ENCODE measurements at places on chromosomes 5 and 9. TPM values are rescaled to one million over a fixed set of nuclear protein-coding genes. Genes with fewer than 3 reads are reported as not detected.

The CDKN2B gene
- polyA plus RNA-seq, result 12.8 TPM

The ORM2 gene
- not detected for polyA plus RNA-seq

The SLC44A1 gene
- 10.3 TPM for polyA plus RNA-seq

The CMYA5 gene
- 1.3 TPM for polyA plus RNA-seq

- no peaks in the 10 kb centered on the region for H3K27me3 ChIP-seq
- DNase-seq, result no peak
- H3K36me3 ChIP-seq, result peaks cover 1% of the 10 kb centered on the region
- peaks cover 2% of the 10 kb centered on the region for H3K4me1 ChIP-seq
These were observed 2.4 kb downstream of the EHMT1 start for GRCh38 chr9:137621131-137621757.

- no peak for DNase-seq
- H3K27ac ChIP-seq, result no peak overlapping the region
- no peaks in the 10 kb centered on the region for H3K36me3 ChIP-seq
- H3K4me1 ChIP-seq, result peaks cover 9% of the 10 kb centered on the region
- no peaks in the 10 kb centered on the region for H3K27me3 ChIP-seq
- no peak overlapping the region for H3K4me3 ChIP-seq
These were observed 292.8 kb upstream of the KLF4 start for GRCh38 chr9:107782381-107782780.

- DNase-seq, result peak; percentile 75
- H3K4me3 ChIP-seq, result no peak overlapping the region
- H3K4me1 ChIP-seq, result no peaks in the 10 kb centered on the region
- no peaks in the 10 kb centered on the region for H3K36me3 ChIP-seq
These were observed 2124.9 kb downstream of the MAT2B start for GRCh38 chr5:165630261-165630778.

DNA sequence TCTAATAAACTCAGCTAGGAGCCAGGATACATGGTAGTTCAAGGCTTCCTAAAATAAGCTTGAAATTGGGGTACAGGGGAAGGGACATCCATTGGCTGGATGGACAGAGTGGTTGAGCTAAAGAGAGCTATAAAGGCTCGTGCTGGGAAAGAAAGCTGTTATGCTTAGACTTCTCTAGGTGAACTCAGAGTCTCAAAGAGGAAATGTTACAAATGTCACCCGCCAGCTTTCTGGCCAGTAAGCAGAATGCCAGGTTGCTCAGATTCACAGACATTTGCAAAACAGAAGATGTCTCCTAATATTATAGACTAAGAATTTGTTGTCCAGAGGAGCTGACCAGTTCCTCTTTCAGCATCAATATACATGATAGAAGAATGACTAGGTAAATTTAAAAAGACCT is 30.6 kb downstream of the STOM start:
- H3K36me3 ChIP-seq, result peaks cover 3% of the 10 kb centered on the region
- no peak overlapping the region for H3K27ac ChIP-seq
- H3K4me3 ChIP-seq, result no peak overlapping the region
- no peaks in the 10 kb centered on the region for H3K27me3 ChIP-seq

DNA sequence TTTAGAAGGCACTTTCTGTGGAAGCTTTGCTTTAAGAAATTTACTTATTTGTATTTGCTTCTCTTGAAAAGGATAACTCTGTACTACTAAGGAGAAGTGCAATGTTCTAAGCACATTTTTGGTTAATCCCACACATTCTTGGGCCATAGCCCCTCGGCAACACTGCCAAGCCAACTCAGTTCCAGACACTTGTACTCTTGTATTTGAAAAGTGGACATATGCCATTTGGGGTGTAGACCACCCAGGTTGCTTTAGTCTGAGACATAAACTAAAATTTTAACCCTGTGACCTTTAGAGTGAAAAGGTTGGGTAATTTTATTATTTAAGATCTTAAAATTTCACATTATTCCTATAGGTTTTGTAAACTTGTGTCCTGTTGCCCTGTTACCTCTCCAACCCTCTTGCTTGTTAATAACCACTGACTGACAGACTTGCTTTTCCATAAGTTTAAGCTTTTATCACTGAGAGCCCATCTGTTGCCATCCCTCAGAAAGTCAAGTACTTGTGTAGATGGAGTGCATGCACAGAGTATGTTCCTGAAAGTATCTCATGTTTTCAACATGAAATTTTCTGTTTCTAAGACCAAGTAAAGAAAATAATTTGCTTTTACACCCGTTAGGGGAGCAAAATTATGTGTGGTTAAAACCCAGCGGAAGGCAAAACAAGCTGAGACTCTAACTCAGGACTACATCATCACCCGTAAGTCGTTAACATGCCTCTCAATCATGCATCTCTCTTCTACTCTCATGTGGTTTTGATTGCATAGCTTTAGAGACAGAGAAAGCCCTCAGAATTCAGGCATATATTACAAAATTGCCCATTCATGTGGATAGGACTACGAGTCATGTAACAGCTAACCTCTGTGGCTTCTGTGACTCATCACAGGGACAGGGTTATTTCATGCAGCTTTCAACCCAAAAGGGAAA is 117.3 kb downstream of the GDNF start:
- DNase-seq, result no peak
- peaks cover 15% of the 10 kb centered on the region for H3K4me1 ChIP-seq
- no peak overlapping the region for H3K4me3 ChIP-seq
- H3K27me3 ChIP-seq, result no peaks in the 10 kb centered on the region

DNA sequence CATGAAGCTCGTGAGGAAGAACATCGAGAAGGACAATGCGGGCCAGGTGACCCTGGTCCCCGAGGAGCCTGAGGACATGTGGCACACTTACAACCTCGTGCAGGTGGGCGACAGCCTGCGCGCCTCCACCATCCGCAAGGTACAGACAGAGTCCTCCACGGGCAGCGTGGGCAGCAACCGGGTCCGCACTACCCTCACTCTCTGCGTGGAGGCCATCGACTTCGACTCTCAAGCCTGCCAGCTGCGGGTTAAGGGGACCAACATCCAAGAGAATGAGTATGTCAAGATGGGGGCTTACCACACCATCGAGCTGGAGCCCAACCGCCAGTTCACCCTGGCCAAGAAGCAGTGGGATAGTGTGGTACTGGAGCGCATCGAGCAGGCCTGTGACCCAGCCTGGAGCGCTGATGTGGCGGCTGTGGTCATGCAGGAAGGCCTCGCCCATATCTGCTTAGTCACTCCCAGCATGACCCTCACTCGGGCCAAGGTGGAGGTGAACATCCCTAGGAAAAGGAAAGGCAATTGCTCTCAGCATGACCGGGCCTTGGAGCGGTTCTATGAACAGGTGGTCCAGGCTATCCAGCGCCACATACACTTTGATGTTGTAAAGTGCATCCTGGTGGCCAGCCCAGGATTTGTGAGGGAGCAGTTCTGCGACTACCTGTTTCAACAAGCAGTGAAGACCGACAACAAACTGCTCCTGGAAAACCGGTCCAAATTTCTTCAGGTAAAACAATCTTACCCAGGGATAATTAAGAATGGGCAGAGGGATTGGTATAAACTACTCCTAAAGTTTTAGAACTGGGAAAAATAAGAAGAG is 12.9 kb downstream of the ITGA1 start:
- peak overlapping the region; percentile 97 for H3K27ac ChIP-seq

GRCh38 chr5:6573651-6574101 is 59.2 kb downstream of the NSUN2 start:
- peaks cover 5% of the 10 kb centered on the region for H3K27me3 ChIP-seq
- no peak for DNase-seq
- H3K4me1 ChIP-seq, result no peaks in the 10 kb centered on the region
- no peak overlapping the region for H3K27ac ChIP-seq

DNA sequence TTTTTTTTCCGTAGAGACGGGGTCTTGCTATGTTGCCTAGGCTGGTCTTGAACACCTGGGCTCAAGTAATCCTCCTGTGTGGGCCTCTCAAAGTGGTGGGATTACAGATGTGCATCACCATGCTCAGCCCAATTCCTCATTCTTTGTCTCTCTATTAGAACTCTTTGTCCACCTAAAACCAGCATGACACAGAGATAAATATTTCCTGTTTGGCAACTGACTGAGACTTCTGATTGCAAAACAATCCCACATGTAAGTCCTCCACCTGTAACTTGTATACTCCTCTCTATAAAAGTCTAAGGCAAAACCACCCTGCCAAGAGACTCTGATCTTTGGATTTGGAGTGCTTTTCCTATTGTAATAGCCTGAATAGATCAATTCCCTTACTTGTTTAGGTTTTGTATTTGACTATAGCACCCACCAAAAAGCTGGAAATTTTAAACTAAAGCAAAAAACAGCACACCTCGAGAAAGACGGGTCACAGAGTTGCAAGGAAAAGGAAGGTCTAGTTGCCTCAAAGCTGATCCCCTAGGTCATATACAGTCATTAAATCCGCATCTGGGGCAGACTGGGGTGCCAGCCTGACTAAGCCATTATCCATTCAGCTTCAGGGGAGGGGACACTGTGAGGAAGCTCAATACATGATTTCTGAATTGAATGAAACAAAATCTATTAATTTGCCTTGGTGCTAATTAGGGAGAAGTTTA is 13.5 kb upstream of the KIF27 start:
- peaks cover 4% of the 10 kb centered on the region for H3K36me3 ChIP-seq
- H3K27ac ChIP-seq, result no peak overlapping the region
- H3K4me3 ChIP-seq, result no peak overlapping the region

DNA sequence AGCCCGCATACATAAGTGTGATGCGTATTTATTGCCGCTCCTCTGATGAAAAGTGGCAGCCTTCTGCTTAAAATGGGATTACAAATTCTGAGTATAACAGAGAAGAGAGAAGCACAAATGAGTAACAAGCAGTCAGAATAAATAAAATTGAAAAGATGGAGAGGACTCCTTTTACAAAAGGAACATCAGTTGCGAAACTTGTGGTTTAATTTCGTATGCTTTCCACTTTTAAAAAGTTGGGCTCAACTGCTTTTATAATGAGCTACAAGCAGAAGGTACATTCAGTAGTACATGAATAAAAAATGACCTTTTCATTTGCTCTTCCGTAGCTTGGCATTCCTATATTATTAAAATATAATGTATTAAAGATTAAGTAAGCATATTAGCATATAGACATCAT is 320.0 kb downstream of the FBXL17 start:
- H3K4me3 ChIP-seq, result no peak overlapping the region
- H3K4me1 ChIP-seq, result no peaks in the 10 kb centered on the region
- no peaks in the 10 kb centered on the region for H3K36me3 ChIP-seq
- H3K27me3 ChIP-seq, result no peaks in the 10 kb centered on the region
- no peak for DNase-seq

DNA sequence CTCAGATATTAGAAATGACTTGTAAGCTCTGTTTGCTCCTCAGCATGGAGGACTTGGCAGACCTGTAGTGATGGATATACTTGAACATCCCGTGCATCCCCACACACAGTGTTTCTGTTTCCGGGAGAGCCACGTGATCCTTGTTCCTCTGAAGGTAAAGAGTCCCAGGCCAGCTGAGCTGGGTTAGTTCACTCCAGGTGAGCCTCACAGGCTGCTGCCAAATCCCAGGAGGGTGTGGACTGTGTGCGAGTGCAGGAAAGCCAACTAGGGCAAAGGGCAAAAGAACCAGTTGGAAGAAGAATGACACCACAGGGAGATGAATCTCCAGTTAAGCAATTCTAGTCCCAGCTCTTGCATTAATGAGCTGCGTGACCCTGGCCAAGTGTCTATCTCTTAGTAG is 10.4 kb upstream of the TOMM5 start:
- DNase-seq, result peak; percentile 78
- H3K36me3 ChIP-seq, result no peaks in the 10 kb centered on the region
- H3K4me3 ChIP-seq, result no peak overlapping the region
- H3K4me1 ChIP-seq, result no peaks in the 10 kb centered on the region

- H3K4me3 ChIP-seq, result no peak overlapping the region
- no peak for DNase-seq
- no peaks in the 10 kb centered on the region for H3K27me3 ChIP-seq
- no peaks in the 10 kb centered on the region for H3K4me1 ChIP-seq
- peaks cover 14% of the 10 kb centered on the region for H3K36me3 ChIP-seq
These were observed 70.5 kb downstream of the ERMP1 start for GRCh38 chr9:5762421-5762820.

DNA sequence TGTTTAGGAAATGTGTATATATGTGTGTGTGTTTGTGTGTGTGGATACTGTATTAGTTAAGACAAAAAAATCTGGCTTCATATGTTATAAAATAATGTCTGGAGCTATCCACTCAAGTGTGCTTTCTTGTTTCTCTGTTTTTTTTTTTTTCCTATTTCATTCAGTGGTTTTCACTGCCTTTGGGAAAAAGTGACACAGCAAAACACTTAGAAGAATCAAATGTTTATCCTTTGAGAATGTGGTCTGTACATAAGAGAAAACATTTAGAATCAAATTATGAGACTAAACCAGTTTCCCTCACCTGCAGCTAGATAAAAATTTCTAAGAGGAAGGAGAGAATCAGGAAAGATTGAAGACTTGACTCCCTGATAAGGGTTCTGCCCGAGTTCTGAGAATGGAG is 8.1 kb downstream of the TMC1 start:
- H3K4me3 ChIP-seq, result no peak overlapping the region
- H3K4me1 ChIP-seq, result no peaks in the 10 kb centered on the region
- H3K27me3 ChIP-seq, result no peaks in the 10 kb centered on the region
- no peak overlapping the region for H3K27ac ChIP-seq

DNA sequence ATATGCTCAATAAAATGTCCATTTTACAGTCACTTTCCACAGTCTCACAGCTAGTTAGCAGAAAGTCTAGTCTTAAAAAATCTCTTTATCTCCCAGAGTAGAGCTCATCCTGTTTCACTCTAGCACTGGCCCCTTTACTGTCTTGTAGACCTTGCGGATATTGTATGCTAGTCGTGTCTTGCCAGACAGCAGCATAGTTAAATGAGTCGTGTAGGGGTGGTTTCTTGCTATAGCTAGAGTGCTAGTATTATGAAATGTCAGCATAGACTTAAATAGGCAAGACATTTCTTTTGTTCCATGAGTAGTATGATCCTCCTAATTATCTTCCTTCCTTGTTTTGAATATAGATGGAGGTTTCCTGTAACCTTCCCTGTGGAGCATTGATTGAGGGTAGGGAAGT is 77.4 kb downstream of the C7 start:
- no peaks in the 10 kb centered on the region for H3K4me1 ChIP-seq
- no peaks in the 10 kb centered on the region for H3K36me3 ChIP-seq
- H3K4me3 ChIP-seq, result no peak overlapping the region
- no peak for DNase-seq
- no peak overlapping the region for H3K27ac ChIP-seq
- H3K27me3 ChIP-seq, result no peaks in the 10 kb centered on the region

- H3K27me3 ChIP-seq, result no peaks in the 10 kb centered on the region
- DNase-seq, result peak; percentile 42
- no peaks in the 10 kb centered on the region for H3K36me3 ChIP-seq
These were observed 143.4 kb downstream of the MACROH2A1 start for GRCh38 chr5:135255461-135256178.

DNA sequence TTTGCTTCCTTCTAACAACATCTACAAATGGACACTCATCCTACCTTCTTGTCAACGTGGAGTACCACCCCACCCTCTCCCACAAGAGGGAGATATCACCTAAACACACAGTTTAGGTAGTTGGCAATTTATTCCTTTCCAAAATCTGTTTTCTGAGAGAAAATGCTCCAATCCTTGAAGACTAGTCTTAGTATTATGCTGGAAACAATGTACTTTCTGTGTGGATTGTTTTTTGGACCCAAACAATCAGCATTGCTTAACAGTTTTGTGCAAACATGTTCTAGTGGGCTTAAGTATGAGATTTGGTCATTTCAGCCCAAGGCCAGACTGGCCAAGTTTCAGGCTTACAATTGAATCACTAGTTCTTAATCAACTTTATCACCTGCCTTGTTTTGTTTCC is 359.1 kb downstream of the ARHGEF28 start:
- no peaks in the 10 kb centered on the region for H3K36me3 ChIP-seq
- DNase-seq, result no peak
- no peaks in the 10 kb centered on the region for H3K4me1 ChIP-seq
- H3K27ac ChIP-seq, result no peak overlapping the region
